ENCODE measurements at places on chromosomes 11 and 22. TPM values are rescaled to one million over a fixed set of nuclear protein-coding genes. Genes with fewer than 3 reads are reported as not detected.

SHANK2 gene
- total RNA-seq: 17.3 TPM

RASGRP2 gene
- 3.2 TPM for total RNA-seq

SREBF2 gene
- total RNA-seq: 114 TPM

APOC3 gene
- 2,825 TPM for total RNA-seq

PYGM gene
- total RNA-seq: 1.9 TPM

CBLIF gene
- total RNA-seq: 60.8 TPM

ADAMTS8 gene
- 1.9 TPM for total RNA-seq

OR8G5 gene
- not detected for total RNA-seq

RFPL2 gene
- total RNA-seq: 0.48 TPM

POU2AF1 gene
- total RNA-seq: 0.08 TPM

FOXRED1 gene
- 46.1 TPM for total RNA-seq

KCNC1 gene
- 0.20 TPM for total RNA-seq

SLC16A8 gene
- total RNA-seq: not detected

CEP57 gene
- 52.3 TPM for total RNA-seq

DEUP1 gene
- total RNA-seq: 0.40 TPM

GRM5 gene
- 0.08 TPM for total RNA-seq

ANO9 gene
- 21.2 TPM for total RNA-seq

NPAS4 gene
- total RNA-seq: 0.60 TPM

SLC17A6 gene
- total RNA-seq: not detected

MS4A6E gene
- total RNA-seq: not detected

C11orf86 gene
- 3.4 TPM for total RNA-seq

C11orf91 gene
- not detected for total RNA-seq

CDC45 gene
- 6.5 TPM for total RNA-seq

OTOG gene
- total RNA-seq: 0.16 TPM

KRTAP5-2 gene
- total RNA-seq: not detected

ACR gene
- total RNA-seq: not detected

RFPL1 gene
- not detected for total RNA-seq

TSPAN32 gene
- total RNA-seq: 5.0 TPM

C11orf98 gene
- 63.7 TPM for total RNA-seq

BCO2 gene
- 30.8 TPM for total RNA-seq

CRYBA4 gene
- not detected for total RNA-seq

RCN1 gene
- total RNA-seq: 258 TPM

NARS2 gene
- 19.1 TPM for total RNA-seq

RPS13 gene
- total RNA-seq: 1,042 TPM

AGBL2 gene
- total RNA-seq: 2.0 TPM

ASPHD2 gene
- total RNA-seq: 1.4 TPM

APOBEC3B gene
- total RNA-seq: 2.2 TPM

ZNF215 gene
- total RNA-seq: 3.3 TPM

OSM gene
- total RNA-seq: 0.48 TPM

CDCA5 gene
- 6.4 TPM for total RNA-seq

XBP1 gene
- total RNA-seq: 397 TPM

OR52E8 gene
- total RNA-seq: not detected

PTDSS2 gene
- total RNA-seq: 31.5 TPM

CATSPERZ gene
- total RNA-seq: not detected

SHISA8 gene
- not detected for total RNA-seq

Measured in hepatocyte (in vitro differentiated cells).